Activated naive CD4-positive, alpha-beta T cell (primary cell): ENCODE measurements at places on chromosomes 11 and 22.

GRCh38 chr11:104925850-104926249 is 27.6 kb upstream of the CASP12 start:
- DNase-seq: no peak

DNA sequence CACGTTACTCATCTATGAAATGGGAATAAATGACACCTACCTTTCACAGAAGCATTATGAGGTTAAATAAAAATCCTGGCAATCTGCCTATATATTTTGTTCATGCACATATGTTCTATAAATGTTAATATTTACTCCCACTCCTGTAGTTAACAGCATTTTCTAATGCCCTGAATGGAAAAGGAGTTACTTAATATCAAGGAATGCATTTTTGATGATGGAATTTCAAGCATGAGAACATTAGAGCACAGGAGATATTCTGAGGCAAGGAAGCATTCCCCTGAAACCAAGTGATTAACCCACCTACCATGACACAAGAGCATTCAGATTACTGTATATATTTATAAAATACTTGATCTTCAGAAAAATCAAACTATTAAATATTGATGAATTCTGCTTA is 102.1 kb downstream of the ARHGAP32 start:
- DNase-seq: no peak

GRCh38 chr22:32361257-32361656 is 3.6 kb downstream of the RFPL3 start:
- no peak for DNase-seq

- DNase-seq: no peak
Observed at GRCh38 chr11:102705626-102706025, at the start of gene MMP27. Gene MMP27, minus strand, starts transcription at chr11:102705769. Its CDS starts 55 bp downstream, at chr11:102705714.

- no peak for DNase-seq
Observed at GRCh38 chr22:23704829-23705228, 14.0 kb downstream of the RGL4 start.

DNA sequence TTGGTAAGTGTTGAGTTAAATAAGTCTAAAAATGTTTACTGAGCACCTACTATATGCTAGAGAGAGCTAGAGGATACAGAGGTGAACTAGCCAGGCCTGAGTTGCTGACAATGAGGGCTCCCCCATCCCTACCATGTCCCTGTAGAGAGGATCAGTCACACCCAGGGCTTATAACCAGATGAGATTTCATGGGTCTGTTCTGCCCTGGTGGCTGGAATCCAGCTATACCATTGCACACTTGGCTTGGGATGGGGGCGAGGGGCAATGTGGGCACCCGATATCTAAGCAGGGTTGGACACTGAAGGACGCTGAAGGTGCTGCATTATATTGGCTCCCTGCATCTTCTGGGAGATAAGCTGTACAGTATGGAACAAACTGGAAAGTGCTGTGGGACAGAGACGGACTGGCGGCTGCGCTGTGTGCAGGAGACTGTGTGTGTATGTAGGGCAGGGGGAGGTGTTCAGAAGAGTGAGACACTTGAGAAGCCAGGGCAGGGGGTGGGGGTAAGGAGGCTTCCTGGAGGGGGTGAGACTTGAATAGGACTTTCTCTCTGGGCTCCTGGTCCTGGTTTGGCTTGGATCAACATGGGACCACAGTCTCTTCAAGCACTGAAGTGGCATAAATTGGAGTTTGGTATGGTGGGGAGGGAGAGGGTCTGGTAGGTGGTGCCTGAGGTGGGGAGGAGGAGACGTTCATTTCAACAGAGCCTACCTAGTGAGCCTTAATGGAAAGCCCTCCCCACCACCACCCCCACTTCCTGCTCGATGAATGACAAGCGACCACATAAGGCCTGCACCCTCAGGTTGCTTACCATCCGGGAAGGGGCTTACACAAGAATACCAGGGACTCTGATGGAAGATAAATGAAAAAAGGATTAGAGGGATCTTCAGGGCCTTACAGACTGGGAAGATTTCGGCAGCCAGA is 1.8 kb downstream of the CD82 start:
- no peak for DNase-seq

DNA sequence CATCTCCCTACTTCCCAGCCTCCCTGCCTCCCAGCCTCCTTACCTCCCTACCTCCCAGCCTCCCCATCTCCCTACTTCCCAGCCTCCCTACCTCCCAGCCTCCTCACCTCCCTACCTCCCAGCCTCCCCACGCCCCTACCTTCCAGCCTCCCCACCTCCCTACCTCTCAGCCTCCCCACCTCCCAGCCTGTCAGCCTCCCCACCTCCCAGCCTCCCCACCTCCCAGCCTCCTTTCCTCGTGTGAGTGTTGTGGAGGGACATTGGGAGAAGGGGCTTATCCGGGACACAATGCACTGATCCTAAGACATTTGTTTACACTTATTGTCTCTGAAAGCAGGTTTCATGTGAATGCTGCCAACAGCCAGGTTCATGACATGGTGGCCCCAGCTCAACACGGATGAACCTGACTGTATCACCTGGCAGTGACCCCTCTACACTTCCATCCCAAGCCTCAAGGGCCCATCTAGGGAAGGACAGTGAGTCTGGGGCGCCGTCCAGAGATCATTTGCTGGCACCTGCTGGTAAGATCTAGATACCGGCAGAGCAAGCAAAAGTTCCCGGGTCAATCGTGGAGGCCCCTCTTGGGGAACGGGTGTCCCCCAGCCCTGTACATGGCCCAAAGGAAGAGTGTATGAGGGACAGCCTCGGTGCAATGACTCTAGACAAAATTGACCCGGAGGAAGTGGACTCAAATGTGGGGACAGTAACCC is 34.5 kb upstream of the TH start:
- DNase-seq: no peak
